ENCODE measurements at places on chromosomes 12 and 14.

GRCh38 chr12:94941440-94941862 is 62.0 kb downstream of the NDUFA12 start:
- DNase-seq: peak; percentile 42

DNA sequence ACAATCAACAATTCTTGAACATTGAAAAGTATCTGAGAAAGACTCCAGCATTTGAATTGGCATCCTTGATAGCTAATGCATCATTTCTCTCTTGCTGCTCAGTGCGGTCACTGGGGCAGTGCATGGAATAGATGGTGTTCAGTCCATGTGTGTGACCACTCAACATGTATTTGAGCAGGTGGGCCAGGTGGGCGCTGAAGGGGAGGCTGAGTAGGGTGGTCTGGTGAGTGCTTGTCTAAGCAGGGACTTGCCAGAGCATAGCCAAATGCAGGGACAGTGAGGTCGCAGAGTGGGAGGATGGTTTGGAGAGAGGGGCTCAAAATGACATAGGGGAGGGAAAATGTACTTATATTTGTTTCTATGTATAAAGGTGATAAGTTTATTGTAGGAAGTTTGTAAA is 409.0 kb downstream of the TMEM121 start:
- DNase-seq: no peak

DNA sequence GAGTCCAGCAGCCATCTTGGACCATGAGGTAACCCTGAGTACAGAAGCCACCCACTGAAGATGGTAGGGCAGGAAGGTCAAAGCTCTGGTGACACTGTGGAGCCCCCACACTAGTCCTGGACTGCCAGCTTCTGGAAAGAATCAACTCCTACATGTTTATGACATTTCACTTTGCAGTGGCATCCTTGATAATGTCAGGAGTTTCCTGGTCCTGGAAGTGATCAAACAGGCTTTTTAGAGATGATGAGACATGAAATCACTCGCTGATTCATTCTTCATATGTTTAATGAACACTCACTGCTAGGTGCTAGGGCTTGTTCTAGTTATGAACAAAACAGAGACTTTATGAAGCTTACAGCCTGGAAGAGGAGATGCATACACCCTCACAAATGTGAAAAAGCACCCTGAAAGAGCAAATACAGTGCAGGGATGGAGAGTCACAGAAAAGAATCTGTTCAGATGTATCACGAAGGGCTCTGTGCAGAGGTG is 15.8 kb upstream of the HNF1A start:
- peak; percentile 63 for DNase-seq

DNA sequence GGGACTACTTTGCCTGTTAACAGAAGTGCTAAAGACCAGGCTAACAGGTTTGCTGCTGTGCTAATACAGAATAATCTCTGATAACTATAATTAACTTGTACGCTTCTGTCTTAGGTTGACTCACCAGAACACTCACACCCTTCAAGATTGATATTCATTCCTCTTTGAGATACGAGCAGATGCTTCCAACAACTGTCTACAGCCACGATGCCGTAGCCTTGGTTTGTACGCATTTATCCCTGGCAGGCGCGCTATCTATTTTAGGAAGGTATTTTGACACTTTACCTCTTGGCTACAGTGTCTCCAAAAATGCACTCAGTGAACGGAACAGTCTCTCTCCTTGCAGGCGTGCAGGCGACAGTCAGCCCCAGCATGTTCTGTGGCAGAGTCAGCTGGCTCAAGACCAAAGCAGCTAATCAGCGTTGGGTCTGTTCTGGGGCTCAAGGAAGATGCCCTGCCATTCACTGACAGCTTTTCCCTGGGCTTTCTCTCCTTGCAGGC is 146.4 kb upstream of the PRICKLE1 start:
- DNase-seq: no peak

- DNase-seq: no peak
These were observed 186.4 kb downstream of the MSRB3 start for GRCh38 chr12:65464930-65465329.

DNA sequence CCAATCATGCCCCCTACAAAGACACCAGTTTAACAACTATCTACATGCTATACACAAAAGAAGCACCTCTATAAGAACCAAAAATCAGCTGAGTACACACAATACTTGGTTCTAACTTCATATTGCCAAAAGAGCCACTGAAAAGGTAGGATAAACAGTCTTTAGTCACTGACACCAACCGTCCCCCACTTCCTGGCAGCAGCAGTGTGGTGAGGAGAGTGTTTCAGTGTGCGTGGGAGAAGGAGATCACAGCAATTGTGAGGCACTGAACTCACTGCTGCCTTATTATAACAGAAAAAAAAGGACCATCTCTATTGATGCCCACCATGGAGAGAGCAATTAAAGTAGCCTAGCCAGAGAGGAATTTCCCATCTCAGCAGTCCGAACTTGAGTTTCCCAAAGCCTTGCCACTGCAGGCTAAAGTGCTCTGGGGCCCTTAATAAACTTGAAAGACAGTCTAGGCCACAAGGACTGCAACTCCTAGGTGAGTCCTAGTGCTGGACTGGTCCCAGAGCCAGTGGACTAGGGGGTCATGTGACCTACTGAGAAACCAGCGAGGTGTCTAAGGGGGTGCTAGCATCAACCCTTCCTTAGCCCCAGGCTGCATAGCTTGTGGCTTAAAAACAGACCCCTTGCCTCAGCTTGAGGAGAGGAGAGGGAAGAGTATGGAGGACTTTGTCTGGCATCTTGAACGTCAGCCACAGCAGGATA is 37.1 kb upstream of the LMNTD1 start:
- DNase-seq: no peak

- DNase-seq: no peak
These were observed 33.8 kb downstream of the ERG28 start for GRCh38 chr14:75626863-75627262.

GRCh38 chr12:4807116-4807783 is 87.0 kb downstream of the GALNT8 start:
- no peak for DNase-seq

DNA sequence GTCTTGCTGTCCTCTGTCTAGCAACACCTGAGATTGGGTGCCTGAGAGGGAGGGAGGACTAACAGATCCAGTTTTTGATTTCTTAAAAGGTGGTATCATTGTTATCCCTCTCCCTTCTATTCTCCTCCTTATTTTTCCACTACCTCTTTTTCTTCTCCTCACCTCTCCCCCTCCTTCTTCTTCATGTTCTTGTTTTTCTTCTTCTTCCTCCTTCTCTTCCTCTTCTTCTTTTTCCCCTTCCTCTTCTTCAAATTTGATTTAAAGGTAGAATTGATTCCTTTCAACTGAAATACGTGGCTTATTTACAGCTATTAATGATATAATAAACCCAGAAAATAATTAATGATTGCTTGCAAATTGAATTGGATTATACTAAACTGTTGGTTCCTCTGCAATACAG is 256.8 kb upstream of the BTG1 start:
- no peak for DNase-seq

DNA sequence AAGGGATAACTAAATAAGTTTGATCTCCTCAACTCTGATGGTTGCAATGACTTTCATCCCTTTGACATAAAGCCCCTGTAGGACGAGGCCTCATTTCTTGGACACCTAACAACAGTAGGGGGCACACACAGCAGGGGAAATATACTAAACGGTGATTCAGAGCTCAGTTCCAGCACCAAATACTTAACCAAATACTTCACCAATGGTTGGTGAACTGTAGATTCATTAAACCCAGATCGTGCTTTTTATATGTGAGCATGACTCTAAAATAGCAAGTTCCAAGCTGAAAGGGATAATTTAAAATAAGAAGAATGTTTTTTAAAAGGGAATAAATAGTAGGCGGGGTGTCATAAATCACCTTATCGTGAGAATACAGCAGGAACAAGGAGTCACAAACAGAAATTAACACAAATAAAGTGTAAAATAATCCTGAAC is 53.2 kb downstream of the ATG2B start:
- DNase-seq: no peak

- DNase-seq: no peak
These were observed 145.0 kb downstream of the PRKCH start for GRCh38 chr14:61466249-61466904.

DNA sequence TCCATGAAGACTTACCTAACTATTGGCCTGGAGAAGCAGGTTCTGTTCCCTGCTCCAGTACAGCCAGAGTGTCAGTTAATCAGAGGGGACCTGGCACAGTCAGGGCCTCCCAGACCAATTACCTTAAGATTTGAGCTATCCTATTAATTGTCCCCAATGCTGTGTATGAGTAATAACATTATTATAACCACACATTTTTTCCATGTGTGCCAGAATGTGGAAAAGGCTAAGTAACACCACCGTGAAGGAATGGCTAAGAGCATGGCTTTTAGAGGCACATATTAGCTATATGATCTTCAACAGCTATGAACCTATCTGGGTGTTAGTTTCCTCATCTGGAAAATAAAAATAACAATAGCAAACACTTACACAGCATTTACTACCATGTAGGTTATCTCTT is 111.1 kb upstream of the RAP1B start:
- DNase-seq: no peak

DNA sequence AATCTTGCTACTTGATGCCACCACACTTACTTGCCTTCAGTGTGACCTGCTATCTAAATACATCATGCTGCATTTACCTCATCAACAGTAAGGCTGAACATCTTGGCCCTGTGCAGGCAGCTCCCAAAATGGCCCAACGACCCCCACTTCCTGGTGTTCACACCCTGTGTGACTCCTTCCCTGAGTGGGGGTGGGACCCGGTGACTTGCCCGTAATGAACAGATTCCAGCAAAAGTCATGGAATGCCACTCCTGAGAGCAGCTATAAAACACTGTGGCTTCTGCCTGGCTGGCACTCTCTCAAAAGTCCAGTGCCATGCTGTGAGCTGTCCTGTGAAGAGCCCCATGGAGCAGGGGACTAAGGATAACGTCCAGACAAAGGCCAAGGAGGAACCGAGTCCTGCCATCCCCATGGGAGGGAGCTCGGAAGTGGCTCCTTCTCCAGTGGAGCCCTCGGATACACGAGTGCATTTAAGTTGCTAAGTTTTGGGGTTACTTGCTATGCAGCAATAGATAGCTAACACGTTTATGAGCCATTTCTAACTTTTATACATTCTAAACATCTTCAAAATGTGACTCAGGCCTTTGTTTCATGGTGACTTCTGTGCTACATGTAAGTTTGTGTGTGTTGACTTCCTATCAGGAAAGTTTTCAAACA is 33.0 kb downstream of the P2RX2 start:
- no peak for DNase-seq

- DNase-seq: no peak
These were observed 357.5 kb downstream of the FSCB start for GRCh38 chr14:44149597-44149996.

- DNase-seq: no peak
These were observed 9.8 kb upstream of the KRT73 start for GRCh38 chr12:52628111-52628507.

- DNase-seq: no peak
These were observed 11.0 kb downstream of the GPR135 start for GRCh38 chr14:59454139-59454538.

DNA sequence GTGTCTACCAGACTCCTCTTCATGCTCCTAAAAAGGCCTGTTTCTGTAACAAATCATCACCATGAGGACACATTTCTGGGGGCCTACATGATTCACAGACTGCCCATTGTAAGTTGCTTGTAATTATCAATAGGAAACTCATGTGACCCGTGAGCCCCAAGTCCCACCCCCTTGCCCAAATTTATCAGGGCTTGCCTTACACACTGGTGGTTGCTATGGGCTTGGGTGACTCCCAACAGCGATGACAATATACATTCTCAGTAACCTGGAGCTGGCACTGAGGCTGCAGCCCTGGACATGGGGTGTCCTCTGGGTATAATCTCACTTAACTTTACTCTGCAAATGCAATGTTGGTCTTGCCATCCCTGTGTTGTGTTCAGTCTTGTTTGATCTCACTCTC is 149.2 kb downstream of the NRXN3 start:
- no peak for DNase-seq

DNA sequence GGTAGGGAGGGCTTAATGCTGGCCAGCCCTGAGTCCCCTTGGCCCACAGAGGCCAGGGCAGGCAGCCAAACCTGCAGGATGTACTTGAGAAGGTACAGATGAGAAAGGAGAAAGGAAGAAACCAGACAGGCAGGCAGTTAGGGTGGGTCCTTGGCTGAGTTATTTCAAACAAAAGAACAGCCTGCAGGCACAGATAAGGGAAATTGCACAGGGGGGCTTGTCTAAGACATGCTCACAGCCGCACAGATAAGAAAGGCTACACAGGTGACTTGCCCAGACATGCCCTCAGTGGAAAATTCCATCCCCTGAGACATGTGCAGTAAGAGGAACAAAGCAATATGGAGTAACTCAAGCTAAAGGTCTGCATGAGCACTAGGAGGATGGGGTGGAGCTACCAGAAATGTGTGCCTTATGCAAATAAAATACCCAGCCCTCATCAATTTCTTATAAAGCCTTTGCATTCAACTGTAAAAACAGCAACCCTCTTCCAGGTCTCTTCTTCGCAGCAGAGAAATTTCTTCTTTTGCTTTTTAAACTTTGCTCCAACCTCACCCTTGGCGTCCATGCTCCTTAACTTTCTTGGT is 158.2 kb upstream of the RGS6 start:
- DNase-seq: no peak

DNA sequence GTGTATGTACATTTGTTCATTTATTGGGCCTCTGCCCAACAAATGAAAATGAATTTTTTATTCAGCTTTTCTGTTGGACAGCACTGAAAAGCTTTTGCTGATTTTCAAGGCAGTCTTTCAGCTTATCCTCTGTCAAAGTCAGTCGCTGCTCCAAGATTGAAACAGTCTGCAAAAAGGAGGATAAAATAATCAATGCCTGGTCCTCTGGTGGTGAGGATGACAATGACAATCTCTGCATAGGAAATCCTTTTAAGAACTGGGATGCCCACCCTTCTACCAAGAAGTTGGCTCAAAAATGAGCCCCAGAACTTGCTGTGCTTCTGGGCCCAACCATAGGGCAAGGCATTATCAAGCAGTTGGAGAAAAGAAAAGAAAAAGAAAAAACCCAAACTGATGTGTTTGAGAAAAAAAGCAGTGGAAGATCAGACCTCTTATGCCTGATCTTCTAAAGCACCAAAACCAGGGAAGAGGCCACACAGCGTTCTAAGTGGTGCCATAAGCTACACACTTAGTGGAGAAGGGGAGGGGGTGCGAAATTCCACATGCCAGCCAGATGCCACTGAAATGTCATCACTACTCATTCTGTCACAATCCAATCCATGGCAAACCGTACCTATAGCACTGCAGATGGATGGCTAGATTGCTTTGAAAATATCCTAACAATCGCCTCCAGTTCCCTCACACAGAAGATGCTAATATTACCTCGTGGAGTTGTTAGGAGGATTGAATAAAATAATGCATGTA is 69.0 kb upstream of the DUSP6 start:
- DNase-seq: peak; percentile 20

Measured in stimulated activated effector memory CD8-positive, alpha-beta T cell treated with anti-CD3 and anti-CD28 coated beads, Interleukin-12 subunit alpha, Interleukin-12 subunit beta, amount 100 ng/mL, for 72 hours (primary cell).